AML-193 (cell line): ENCODE measurements at places on chromosomes 4 and X.

DNA sequence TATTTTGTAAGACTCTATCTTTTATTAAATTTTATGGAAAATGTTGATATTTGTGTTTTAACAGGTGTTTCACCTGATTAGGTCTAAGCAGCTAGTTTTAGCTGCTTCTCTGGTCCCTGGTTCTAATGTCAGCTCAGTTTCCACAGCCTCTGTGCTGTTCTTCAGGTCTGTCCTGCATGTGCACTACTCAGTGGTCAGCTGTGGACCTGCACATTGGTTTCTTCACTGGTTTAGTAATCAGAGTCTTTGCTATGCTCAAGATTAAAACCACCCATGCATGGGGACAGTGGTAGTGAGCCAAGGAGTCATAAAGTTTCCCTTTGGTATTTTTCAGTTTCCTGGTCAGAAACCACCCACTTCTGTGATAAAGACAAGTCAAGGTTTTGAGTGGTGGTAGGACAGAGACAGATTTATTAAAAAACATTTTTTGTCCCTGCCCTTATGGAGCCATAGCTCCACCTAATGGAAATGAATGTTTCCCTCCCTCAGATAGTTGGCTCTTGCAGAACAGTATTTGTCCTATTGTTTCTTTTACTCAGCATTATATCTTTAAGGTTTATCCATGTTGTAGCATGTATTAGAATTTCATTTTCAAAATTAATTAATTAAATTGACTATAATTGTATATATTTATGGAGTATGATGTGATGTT, 36.8 kb upstream of the VBP1 start:
- peak; percentile 43 for DNase-seq

DNA sequence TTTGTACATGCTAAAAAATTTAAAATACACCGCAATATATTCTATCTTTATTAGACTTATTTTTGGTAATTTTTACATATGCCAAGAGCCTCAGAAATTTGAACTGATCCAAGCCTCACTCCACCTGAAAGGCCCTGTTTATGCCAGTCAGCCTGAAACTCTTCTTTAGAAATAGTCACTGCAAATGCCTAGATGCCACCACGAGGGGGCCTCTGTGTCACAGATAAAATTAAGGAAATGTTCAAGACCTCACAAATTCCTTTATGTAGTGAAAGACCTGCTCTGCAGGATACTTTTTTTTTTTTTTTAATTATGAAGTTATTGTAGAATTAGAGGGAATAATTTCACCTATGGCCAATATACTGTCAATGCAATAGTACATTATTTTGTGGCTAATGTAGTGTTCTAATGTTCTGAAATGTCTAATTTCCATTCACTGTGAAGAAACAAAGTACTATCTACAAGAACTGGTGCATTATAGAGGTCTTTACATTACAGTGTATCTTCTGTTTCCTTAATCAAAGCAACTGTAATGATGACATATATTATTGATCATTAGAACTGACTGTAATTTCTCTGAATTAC, 69.8 kb downstream of the DTHD1 start:
- peak; percentile 67 for DNase-seq

GRCh38 chrX:29728639-29729038, 486.7 kb upstream of the MAGEB2 start:
- DNase-seq = no peak

GRCh38 chrX:110399497-110399896, 40.8 kb downstream of the RTL9 start:
- DNase-seq = no peak

DNA sequence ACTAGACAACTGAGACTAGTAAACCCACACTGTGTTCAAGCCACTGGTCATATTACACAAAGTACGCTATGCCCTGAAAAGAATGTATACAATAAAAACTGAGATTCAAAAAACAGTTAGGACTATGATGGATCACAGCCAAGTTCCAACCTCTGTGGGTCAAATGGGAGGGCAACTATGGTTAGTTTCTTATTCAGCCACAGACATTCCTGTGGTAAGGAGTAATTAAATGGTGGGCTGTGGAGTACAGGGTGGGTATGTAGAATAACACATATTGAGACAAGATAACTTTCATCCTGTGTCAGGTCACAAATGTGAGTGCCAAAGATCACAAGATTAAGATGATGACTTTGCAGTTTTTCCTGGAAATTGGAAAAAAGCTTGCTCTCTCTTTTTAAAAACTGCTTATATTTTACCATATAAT, 167.2 kb downstream of the NPNT start:
- no peak for DNase-seq

- DNase-seq = no peak
These were observed 32.1 kb downstream of the SEPTIN11 start for GRCh38 chr4:76981644-76982043.

GRCh38 chr4:90069151-90069550, 58.0 kb upstream of the CCSER1 start:
- no peak for DNase-seq

DNA sequence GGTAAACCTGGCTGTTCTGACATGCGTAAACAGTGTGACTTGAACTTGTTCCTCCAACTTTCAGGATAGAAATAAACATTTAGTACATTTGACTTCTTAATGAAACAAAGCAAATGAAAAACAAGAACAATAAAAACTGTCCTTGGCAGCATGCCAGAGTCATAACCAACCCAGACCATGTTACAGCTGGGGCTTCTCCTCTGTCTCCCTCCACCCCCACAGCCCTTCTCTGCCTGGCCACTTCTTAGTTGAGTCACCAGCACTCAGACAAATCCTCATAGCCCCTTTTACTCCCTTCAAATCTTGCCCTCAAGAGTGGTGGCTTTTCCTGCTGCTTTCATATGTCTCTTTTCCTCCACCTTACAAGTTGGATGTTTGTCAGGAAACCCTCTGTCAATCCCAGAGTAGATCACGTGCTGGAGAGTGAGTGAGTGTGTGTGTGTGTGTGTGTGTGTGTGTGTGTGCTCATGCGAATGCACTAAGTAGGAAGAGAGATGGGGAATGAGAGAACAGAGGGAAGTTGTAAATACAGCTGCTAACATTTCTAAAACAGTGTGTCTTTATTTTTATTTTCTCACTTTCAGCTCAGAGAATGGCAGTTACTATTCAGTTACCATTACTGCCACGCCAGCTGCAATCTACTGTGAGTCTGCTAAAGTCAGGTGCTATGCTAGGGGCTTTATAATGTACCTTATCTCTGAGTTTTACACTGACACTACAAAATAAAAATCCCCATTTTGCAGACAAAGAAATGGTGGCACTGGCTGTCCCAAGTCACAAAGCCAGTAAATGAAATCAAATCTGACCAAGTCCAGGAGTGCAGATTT, 15.0 kb downstream of the SCARB2 start:
- DNase-seq = no peak

DNA sequence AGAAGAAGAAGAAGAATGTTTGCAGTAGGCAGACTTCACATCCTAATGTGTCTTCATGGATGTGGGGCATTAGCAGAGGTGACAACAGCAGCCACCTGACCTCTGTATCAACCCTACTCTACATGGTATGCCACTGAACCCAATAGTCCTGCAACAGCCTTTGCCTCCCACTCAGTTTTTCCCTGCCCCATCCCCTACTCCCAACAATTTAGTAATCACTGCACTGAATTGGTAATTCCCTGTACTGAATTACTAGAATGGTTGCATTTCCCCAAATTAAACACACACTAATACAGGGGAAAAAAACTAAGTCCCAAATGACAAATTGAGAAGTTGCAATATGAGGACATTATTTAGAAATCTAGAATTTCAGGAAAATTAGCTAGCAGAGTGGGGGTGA, 31.4 kb upstream of the FAM241A start:
- no peak for DNase-seq

DNA sequence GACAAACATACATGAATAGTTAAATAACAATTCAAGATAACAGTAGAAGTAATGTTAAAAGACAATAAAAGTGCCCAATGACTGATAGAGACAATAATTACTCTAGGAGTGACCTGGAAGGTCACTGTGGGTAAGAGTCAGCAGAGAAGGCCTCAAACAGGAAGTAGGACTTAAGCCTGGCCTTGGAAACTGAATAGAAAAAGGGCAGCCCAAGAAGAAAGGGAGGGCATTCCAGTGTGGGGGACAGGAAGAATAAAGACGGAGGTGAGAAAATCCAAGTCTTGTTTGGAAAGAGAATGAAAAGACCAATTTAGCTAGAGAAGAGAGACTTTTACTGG, 6.0 kb downstream of the P2RY4 start:
- no peak for DNase-seq

DNA sequence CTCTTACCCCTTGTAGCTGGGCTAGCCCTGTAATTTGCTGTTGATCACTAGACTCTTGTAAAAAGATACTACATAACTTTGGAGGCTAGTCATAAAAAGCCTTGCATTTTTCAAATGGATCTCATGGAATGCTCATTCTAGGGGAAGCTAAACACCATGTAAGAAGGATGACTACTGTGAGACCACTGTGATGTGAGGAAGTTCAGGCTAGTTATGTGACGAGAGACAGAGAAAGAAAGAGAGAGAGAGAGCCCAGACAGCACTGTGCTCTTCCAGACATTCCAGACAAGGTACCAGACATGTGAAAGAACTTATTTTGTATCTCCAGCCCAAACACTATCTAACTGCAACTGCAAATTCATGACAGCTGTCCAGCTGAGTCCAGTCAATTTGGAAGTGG, 404.6 kb upstream of the PITX2 start:
- DNase-seq = no peak

- no peak for DNase-seq
These were observed 25.6 kb upstream of the SPP1 start for GRCh38 chr4:87949961-87950360.

- no peak for DNase-seq
These were observed 63.5 kb downstream of the NELFA start for GRCh38 chr4:1945124-1945895.

DNA sequence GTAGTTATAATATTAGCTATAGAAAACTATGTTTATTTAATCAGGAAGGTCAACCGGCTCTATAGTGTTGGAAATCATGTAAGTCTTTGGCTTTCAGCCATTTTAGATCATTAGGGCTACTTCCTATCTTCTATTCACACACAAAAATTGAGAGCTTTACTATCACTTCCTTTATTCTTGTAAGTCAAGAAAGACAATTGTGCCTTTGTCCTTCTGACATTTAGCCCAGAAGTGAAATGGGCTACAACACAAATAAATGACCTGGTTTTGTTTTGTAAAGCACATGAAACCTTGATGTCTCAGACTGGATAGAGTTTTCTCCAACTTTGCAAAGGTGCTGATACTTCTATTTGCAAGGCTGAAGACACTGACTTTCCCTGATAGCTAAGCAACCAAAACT, 122.4 kb upstream of the ACSL4 start:
- DNase-seq = peak; percentile 39

DNA sequence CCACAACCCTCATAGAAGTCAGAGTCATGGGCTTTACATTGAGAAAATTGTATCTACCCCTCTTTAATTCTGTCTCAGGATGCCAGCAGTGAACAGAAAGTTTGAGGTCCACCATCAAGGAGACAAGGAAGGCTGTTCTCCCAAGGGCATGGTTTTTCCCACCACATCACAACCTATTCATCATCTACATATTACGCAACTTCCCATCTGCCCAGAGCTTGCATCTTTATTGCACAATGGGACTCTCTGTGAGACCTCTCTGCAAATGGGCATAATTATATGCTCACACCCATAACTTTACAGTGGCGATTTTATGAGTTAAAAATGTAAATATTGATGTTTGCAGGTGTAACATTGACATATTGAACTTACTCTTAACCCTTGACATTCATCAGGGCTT, 38.9 kb downstream of the PAGE2 start:
- DNase-seq = peak; percentile 44

GRCh38 chr4:98932539-98932938, 3.6 kb upstream of the EIF4E start:
- peak; percentile 12 for DNase-seq

GRCh38 chr4:10605746-10606482, 78.7 kb downstream of the CLNK start:
- no peak for DNase-seq

DNA sequence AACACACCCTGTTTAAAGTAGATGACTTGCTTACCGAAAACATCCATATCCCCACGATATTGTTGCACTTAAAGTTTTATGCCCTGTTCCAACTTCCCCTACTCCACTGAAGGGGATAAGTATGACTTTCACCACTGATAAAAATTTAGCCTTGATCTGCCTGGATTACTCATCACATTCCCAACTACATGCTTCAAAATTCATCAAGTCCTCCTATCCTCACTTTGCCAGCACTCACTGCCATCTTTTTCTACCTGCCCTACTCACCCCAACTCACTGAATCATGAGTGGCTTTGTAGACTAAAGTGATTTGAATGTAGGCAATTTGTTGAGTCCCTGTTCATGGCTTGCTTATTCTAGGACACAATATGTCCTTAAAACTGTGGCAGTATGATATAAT, 12.2 kb upstream of the GPRIN3 start:
- no peak for DNase-seq

- DNase-seq = no peak
These were observed 40.6 kb downstream of the GABRB1 start for GRCh38 chr4:47071901-47072341.

- DNase-seq = no peak
These were observed 59.3 kb downstream of the ELOVL6 start for GRCh38 chr4:110139111-110139510.

- peak; percentile 63 for DNase-seq
These were observed 65.6 kb downstream of the DCAF8L1 start for GRCh38 chrX:27915617-27916016.

DNA sequence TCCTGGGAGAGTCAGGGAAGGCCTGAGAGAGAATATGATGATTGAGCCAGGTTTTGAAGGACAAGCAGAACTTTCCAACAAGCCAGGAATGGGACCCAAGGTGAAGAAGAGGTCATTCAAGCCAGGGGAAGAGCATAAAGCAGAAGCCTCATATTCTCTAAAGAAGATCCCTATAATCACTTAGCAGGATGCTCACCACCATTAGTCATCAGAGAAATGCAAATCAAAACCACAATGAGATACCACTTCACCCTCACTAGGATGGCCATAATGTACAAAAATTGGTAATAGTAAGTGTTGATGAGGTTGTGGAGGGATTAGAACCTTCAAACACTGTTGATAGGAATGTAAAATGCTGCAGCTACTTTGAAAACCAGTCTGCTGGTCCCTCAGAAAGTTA, 20.5 kb upstream of the SUPT20HL1 start:
- no peak for DNase-seq

GRCh38 chr4:87806520-87806919, 7.2 kb downstream of the IBSP start:
- no peak for DNase-seq

DNA sequence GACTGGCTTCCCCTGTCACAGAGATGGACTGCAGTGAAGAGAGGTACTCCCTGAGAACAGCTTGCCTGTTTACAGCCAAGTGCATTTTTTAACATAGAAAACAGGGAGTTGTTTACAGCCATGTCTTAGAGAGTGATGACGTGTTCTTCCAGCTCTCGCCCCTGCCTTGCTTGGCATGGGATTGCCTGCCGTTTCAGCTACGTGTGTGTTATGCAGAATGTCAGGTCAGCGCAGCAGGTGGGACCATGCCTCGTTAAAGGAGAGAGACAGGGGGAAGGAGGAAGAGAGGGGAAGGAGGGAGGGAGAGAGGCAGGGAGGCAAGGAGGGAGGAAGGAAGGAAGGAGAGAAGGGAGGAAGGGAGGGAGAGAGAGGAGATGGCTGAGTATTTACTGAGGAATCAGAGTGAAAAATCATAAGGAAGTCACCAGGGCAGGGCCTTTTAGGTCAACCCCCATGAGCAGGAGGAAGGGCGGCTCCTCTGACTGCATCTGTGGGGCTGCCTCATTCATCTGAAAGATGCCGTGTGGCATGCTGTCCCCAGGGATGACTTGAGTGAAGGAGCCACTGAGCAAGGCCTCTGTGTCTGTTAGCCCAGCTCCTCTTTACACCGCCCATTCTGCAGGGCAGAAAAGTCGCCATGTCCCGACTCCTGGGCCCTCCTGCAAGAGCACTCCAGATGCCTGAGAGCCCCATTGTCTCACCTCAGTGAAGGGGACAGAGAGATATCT, 139.7 kb upstream of the PSAPL1 start:
- DNase-seq = no peak
